Thyroid gland (tissue), 4 donors: ENCODE measurements at places on chromosomes 13 and 19. TPM values are rescaled to one million over a fixed set of nuclear protein-coding genes. Genes with fewer than 3 reads are reported as not detected.

The URAD gene
- not detected for total RNA-seq

DNA sequence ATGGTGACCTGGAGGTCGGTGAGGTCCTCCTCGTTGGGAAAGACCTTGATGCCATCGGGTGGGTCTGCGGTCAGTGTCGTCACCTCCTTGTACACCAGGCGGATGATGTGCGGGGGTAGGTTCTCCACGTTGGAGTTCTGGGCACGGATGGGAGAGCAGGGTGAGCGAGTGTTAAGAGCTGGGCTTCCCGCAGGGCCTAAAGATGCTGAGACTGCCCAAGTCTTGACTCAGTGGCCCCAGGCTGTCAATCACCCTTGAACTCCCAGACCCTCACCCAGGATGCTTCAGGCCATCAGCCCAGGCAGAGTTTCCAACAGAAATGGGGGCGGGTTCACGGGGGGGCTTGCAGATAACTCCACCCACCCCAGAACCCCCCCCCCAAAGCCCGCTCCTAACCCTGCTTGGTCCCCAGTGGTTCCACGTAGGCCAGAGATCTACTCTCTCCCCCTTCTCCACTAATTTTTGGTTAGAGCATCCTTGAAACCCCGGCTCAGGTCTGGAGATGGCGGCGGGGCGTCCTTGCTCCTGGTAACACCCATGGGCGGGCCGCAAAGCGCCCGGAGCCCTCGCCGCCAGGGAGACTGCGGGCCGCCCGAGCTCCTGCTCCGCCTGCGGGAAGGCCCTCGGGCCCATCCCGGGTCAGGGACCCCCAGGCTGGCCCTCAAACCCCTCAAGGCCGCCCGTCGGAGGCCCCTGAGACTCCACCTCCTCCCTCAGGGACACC is 600 bp downstream of the UBE2S start:
- H3K4me3 ChIP-seq, result peak overlapping the region; percentile 92
- peaks cover 10% of the 10 kb centered on the region for H3K36me3 ChIP-seq
- no peaks in the 10 kb centered on the region for H3K27me3 ChIP-seq
- peaks cover 18% of the 10 kb centered on the region for H3K4me1 ChIP-seq
- peak overlapping the region; percentile 100 for H3K27ac ChIP-seq

DNA sequence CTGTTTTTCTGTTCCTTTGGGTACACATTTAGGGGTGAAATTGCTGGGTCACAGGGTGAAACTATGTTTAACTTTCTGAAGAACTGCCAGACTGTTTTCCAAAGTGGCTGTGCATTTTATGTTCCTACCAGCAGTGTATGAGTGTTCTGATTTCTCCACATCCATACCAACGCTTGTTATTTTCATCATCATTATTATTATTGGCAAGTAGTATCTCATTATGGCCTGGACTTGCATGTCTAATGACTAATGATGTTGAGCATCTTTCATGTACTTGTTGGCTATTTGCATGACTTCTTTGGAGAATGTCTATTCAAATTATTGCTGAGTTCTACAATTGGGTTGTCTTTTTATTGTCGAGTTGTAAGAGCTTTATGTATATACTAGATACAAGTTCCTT is 321.8 kb upstream of the HTR2A start:
- H3K36me3 ChIP-seq, result no peaks in the 10 kb centered on the region
- no peak for DNase-seq
- no peaks in the 10 kb centered on the region for H3K27me3 ChIP-seq
- no peak overlapping the region for H3K4me3 ChIP-seq

GRCh38 chr19:29001597-29002245 is 211.2 kb downstream of the UQCRFS1 start:
- peak overlapping the region; percentile 5 for H3K27ac ChIP-seq
- no peak overlapping the region for H3K4me3 ChIP-seq
- H3K27me3 ChIP-seq, result no peaks in the 10 kb centered on the region
- H3K36me3 ChIP-seq, result no peaks in the 10 kb centered on the region
- no peak for DNase-seq

DNA sequence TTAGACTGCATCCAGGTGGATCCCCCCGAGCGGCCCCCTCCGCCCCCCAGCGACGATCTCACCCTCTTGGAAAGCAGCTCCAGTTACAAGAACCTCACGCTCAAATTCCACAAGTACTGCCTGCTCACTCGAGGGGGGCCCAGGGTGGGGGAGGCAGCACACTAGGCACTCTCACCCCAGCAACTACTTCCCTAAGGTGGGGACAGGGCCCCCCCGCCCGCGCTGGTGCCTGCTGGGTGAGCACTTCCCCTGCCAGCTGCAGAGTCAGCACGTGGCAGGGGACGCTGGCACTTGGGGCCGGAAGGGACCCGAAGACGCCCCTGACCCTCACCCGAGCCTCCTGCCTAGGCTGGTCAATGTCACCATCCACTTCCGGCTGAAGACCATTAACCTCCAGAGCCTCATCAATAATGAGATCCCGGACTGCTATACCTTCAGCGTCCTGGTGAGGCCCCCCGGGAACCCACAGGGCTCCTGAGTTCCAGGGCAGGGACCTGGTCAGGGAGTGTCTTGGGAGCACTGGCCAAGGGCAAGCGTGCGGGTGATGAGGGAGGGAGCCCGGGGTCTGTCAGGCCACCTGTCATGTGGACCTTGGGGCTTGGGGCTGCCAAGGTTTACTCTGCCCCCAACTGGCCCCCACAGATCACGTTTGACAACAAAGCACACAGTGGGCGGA is 5.2 kb downstream of the MCOLN1 start:
- H3K27me3 ChIP-seq, result no peaks in the 10 kb centered on the region
- H3K4me3 ChIP-seq, result no peak overlapping the region

The CGB7 gene
- total RNA-seq, result not detected

GRCh38 chr13:113781571-113781970 is 22.5 kb downstream of the TMEM255B start:
- H3K27ac ChIP-seq, result no peak overlapping the region
- no peaks in the 10 kb centered on the region for H3K27me3 ChIP-seq
- no peaks in the 10 kb centered on the region for H3K4me1 ChIP-seq

DNA sequence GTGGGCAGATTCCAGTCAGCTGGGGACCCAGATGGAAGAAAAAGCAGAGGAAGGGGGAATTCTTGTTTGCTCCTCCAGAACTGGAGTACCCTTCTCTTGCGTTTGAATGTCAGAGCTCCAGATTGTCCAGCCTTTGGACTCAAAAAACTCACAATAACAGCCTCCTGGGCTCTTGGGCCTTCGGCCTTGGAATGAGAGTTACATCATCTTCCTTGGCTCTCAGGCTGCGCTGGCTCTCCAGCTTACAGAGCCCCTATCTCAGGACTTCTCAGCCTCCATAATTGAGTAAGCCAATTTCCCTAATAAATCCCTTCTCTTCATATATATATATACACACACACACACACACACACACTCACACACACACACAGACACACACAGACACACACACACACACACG is 1215.7 kb upstream of the SLC10A2 start:
- H3K4me1 ChIP-seq, result no peaks in the 10 kb centered on the region
- no peak overlapping the region for H3K4me3 ChIP-seq
- no peak overlapping the region for H3K27ac ChIP-seq
- H3K27me3 ChIP-seq, result no peaks in the 10 kb centered on the region
- no peaks in the 10 kb centered on the region for H3K36me3 ChIP-seq

DNA sequence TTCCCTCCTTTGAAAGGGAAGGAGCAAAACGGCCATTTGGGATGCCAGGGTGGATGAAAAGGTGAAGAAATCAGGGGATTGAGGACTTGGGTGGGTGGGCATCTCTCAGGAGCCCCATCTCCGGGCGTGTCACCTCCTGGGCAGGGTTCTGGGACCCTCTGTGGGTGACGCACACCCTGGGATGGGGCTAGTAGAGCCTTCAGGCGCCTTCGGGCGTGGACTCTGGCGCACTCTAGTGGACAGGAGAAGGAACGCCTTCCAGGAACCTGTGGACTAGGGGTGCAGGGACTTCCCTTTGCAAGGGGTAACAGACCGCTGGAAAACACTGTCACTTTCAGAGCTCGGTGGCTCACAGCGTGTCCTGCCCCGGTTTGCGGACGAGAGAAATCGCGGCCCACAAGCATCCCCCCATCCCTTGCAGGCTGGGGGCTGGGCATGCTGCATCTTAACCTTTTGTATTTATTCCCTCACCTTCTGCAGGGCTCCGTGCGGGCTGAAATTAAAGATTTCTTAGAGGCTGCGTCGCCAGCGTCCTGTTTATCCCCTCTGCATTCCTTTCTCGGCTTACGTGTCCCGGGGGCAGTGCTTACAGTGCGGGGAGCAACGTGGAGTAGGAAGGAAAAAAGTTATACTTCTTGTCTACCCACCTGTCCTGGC is 15.2 kb upstream of the S1PR4 start:
- no peak overlapping the region for H3K27ac ChIP-seq
- no peak overlapping the region for H3K4me3 ChIP-seq
- DNase-seq, result peak; percentile 64
- peaks cover 7% of the 10 kb centered on the region for H3K4me1 ChIP-seq
- no peaks in the 10 kb centered on the region for H3K27me3 ChIP-seq
- no peaks in the 10 kb centered on the region for H3K36me3 ChIP-seq

DNA sequence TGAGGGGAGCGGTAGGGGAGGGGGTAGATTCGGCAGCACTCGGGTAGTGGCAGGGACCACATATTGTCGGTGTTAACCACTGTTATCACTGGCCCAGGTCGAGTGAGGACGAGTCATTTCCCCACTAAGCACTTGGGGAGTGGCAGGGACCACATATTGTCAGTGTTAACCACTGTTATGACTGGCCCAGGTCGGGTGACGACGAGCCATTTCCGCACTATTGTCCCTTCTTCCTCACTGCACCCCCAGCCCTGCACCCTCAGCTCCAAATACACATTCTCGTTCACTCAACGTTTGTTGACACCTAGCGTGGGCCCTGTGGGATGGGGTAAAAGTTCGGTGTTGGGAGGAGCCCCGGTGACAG is 467 bp upstream of the CLN5 start:
- no peaks in the 10 kb centered on the region for H3K27me3 ChIP-seq
- no peak for DNase-seq
- H3K4me3 ChIP-seq, result no peak overlapping the region
- H3K36me3 ChIP-seq, result peaks cover 3% of the 10 kb centered on the region

The MISP gene
- not detected for total RNA-seq

- no peak for DNase-seq
- peaks cover 11% of the 10 kb centered on the region for H3K4me1 ChIP-seq
- peak overlapping the region; percentile 31 for H3K27ac ChIP-seq
- H3K36me3 ChIP-seq, result no peaks in the 10 kb centered on the region
These were observed 13.6 kb upstream of the LATS2 start for GRCh38 chr13:21075011-21075378.

DNA sequence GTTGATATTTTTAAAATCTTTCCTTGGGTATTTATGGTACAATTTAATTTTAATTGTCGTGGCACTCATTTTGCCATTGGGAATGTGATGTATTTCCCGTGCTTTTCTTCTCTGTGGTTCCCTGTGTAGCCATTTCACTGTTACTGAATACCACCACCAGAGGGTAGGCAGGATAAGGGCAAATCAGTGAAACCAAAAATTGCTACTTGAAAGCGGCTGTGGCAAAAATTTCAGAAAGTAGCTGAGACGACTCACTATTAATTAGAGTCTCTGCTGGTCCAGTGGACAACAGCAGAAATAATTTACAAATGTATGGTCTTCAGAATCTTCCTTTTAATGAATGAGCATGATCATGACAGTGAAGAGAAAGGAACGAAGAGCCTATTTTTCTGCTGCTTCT is 34.4 kb upstream of the MIR17HG start:
- no peaks in the 10 kb centered on the region for H3K27me3 ChIP-seq
- DNase-seq, result no peak
- H3K36me3 ChIP-seq, result no peaks in the 10 kb centered on the region
- no peak overlapping the region for H3K27ac ChIP-seq

DNA sequence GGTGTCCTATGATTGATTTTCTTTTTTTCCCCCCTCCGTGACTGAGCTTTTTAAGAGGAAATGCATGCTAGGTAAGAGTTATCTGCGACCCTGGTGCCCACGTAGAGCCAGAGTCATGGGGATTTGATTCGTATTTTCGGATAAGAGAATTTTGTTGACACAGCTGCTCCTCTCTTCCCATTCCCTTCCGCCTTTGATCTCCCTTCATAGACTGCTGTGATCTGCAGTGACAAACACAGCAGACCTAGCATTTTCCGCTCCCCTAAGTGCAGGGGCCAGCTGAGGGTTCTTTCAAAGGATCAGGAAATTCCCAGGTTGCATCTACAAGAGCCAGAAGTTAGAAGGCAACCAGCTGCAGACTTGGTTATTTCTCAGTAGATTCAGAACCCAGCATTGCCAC is 70.5 kb downstream of the ZNF568 start:
- DNase-seq, result no peak
- no peak overlapping the region for H3K27ac ChIP-seq
- H3K27me3 ChIP-seq, result no peaks in the 10 kb centered on the region
- peaks cover 1% of the 10 kb centered on the region for H3K36me3 ChIP-seq

The ELSPBP1 gene
- total RNA-seq, result not detected

- H3K4me1 ChIP-seq, result no peaks in the 10 kb centered on the region
- no peak for DNase-seq
- H3K27me3 ChIP-seq, result no peaks in the 10 kb centered on the region
These were observed 844.9 kb downstream of the OLFM4 start for GRCh38 chr13:53873558-53873957.

DNA sequence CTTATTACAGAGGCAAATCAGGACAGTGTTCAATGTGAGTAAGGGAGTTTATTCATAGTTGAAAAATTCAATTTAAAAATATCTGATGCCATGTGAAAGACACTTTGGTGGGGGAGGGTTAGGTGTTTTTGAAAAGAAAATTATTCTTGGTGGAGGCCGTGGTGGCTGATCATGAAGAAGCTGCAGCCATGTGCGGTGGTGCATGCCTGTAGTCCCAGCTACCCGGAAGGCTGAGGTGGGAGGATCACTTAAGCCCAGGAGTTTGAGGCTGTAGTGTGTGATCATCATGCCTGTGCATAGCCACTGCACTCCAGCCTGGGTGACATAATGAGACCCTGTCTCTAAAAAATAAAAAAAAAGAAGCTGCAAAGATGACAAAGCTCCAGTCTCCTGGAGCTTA is 28.6 kb downstream of the WDFY2 start:
- H3K36me3 ChIP-seq, result no peaks in the 10 kb centered on the region
- no peak overlapping the region for H3K4me3 ChIP-seq
- H3K4me1 ChIP-seq, result peaks cover 4% of the 10 kb centered on the region
- no peaks in the 10 kb centered on the region for H3K27me3 ChIP-seq
- H3K27ac ChIP-seq, result no peak overlapping the region
- DNase-seq, result no peak

The SCN1B gene
- total RNA-seq, result 7.4 TPM

The KLC3 gene
- 0.78 TPM for total RNA-seq

DNA sequence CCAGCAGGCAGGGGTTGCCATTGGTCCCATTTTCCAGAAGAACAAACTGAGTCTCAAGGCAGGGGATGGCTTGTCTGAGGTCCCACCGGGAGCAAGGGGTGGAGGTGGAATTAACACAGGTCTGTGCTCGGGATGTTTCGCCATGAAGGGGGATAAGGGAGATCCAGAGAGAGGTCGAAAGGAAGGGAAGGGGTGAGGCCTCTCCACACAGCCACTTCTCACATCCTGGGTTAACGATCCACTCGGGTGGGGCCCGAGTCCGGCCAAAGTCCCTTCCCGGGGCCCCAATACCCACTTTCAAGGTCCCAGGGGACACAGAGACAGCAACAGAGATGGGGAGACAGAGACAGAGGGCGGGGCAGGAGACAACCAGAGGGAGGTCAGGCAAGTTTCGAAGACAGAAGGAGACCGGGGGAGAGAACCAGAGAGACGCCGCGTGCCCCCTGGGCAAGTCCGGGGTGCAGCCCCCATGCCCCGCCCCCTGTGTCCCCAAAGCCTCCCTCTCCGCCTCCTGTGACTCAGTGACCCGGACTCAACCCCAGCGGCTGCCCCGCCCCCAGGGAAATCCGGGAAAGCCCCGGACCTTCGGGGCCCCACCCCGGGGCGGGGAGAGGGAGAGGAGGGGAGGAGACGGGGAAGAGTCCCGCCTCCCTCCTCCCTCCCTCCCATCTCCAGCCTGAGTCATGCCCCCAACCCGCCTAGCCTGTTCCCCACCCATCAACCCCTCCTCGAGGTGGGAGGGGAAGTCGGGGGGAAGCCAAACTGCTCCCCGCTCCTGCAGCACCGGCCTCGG is 1.4 kb upstream of the BCL3 start:
- H3K27me3 ChIP-seq, result no peaks in the 10 kb centered on the region
- peak; percentile 95 for DNase-seq
- H3K4me1 ChIP-seq, result peaks cover 44% of the 10 kb centered on the region
- H3K27ac ChIP-seq, result peak overlapping the region; percentile 89
- H3K4me3 ChIP-seq, result peak overlapping the region; percentile 47
